ENCODE measurements at places on chromosomes 5 and 9.

- no peak for DNase-seq
Observed at GRCh38 chr5:12805165-12805698, 901.0 kb upstream of the CTNND2 start.

DNA sequence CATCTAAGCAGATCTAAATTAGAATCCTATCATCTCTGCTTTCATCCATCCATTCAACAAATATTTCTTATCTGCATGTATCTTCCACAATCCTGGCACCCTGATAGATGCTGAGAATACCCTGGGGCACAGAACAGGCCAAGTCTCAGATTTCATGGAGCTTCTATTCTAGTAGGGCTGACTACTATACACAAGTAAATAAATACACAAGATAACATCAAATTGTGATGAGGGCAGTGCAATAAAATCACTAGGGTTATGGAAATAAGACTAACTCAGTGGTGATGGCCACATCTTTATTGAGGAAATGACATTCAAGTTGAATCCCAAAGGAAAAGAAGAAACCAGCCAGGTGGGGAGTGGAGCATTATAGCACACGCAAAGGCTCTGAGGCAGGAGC, 138.4 kb upstream of the GLRA1 start:
- DNase-seq: no peak

DNA sequence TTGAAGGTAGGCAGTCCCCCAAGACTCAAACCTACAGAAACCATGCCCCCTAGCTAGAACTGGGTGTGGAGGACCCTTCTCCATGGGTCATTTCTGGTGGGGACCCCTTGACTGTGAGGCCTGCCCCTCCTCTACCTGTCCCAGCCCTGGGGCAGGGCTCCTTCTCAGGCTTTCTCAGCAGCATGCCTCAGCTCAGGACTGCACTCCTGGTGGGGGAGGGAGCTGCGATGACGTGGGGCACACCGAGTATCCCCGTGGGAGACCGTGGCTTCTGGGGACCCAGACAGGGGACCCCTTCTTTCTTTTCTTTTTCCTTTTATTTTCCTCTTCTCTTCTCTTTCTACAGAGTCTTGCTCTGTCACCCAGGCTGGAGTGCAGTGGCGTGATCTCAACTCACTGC, 27.0 kb upstream of the PITX1 start:
- no peak for DNase-seq

- no peak for DNase-seq
Observed at GRCh38 chr5:139946440-139946839, 96.7 kb downstream of the NRG2 start.

DNA sequence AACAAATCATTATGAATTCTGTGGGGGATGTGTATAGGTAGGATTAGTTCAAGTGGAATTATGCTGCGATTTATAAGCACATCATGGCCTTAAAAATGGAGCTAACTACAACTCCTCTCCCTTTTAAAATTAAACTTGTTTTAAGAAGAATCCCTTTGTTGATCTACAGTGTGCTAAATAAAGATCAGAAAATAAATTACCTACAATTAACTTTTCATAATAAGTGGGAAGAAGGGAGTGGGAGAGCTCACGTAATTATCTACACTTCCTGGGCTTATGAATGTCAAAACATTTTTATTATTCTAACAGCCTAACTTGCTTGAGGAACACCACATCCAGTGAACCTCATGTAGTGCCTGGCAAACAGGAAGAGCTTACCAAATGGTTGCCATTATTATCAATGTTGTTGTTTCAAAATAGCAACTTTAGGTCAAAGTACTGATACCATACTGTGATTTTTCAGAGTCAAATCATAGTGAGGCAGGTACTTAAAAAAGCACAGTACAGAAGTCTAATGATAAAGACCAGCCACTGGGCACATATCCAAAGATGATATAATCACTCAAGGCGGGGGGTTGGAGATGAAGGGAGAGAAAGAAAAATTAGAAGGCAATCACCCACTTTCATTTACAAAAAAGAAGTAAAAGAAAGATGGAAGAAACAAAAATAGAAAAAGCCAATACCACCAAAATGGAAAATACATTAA, 174.0 kb downstream of the RAPGEF6 start:
- DNase-seq: no peak

GRCh38 chr5:155402927-155403640, 389.5 kb downstream of the KIF4B start:
- no peak for DNase-seq

DNA sequence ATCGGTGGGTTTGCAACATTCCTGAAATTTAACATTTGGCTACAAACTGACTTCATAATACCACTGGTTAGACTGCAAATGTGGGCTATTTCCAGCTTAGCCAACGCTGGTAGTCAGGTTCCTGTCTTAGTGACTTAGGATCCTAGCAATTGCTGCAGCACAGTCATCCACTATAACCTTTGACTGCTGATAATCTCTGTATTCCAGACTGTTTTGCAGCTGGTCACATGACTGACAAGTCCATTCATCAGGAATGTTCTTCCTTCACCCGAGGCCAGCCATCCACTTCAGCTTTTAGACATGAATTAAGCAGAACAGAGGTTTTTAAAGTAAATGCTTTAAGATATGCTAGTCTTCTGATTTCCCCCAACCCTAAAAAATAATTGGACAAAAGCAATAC, 425.9 kb upstream of the MPDZ start:
- no peak for DNase-seq

DNA sequence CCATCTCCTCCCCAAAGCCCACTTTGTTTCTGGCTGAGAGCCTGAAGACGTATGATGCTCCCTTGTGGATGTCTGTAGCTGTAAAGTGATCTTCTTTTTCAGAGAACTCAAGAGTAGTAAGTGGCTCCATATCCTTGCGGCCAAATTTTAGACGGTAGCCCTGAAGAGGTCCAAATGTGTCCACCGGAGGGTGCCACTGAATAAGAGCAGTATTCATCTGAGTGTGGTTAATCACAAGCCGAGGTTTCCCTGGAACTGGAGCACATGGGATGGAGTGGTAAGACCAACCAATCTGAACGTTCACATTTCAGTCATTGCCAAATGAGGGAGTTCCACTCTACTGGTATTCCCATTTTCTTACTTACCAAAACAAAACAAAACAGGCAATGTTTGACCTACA, 686.5 kb upstream of the DMAC1 start:
- peak; percentile 50 for DNase-seq

- DNase-seq: no peak
Observed at GRCh38 chr9:31715250-31715649, 669.2 kb upstream of the ACO1 start.

- no peak for DNase-seq
Observed at GRCh38 chr9:136965771-136966484, 11.4 kb upstream of the PTGDS start.

DNA sequence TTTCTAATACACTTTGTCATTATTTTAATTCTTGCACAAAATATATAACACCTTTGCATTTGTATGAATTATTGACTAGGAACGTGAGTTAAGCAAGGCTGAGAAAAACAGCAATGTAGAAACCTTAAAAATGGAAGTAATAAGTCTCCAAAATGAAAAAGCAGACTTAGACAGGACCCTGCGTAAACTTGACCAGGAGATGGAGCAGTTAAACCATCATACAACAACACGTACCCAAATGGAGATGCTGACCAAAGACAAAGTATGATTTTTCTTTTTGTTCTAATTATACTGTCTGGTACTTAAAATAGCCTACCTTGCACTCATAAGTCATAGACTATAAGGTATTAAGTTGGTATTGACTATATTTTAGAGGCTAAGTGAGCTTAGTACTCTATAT, 34.4 kb downstream of the RAD50 start:
- no peak for DNase-seq

DNA sequence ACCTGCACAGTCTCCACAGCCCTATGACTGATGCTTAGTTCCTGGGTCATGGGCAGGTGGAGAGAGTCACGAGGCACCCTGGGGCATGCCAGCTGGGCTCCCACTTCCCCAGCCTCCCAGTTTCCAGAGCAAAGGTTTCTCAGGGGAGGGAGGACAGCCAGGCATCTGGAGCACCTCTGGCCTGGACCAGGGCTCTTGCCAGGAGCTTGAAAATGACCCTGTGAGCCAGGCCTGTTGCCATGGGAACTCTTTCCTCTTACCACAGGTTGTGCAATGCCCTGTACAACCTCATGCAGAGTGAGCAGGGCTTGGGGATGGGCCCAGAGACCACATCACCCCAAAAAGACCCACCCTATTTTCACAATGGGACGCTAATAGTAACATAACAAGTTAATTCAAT, 113.1 kb downstream of the PSD2 start:
- no peak for DNase-seq

GRCh38 chr5:126866851-126867636, 90.1 kb downstream of the LMNB1 start:
- peak; percentile 41 for DNase-seq

- DNase-seq: no peak
Observed at GRCh38 chr9:109507421-109507838, 9.3 kb upstream of the PTPN3 start.

DNA sequence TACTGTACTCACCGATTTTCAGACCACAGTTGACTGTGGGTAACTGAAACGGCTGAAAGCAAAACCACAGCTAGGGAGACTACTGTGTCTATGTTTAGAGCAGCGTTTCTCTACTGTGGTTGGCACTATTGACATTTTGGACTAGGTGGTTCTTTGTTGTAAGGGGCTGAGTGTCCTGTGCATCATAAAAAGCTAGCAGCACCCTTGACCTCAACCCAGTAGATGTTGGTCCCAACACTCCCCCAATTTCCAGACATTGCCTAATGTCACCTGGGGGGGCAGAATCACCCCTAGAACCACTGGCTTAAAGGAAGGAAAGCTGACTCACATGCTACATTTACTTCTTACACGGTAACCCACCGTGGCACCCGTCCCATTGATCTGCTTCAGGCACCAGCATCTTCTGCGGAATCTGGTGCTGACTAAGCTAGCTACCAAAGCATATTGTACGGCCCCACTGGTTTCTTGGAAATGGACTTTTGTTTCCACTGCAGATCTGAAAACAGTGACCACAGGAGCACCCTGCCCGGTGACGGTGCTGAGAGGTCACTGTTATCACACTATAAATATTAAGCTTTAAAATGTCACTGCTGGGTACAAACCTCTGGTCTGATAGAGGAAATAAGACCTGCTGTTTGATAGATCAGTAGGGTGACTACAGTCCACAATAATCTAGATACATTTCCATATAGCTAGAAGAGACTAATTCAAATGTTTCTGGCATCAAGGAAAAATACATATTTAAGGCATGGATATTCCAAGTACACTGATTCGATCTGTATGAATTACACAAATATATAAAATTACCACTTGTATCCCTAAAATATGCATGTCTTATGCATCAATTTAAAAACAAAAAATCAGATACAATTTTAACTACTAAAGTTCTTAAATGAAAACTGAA, 151.4 kb downstream of the HSD17B3 start:
- no peak for DNase-seq

DNA sequence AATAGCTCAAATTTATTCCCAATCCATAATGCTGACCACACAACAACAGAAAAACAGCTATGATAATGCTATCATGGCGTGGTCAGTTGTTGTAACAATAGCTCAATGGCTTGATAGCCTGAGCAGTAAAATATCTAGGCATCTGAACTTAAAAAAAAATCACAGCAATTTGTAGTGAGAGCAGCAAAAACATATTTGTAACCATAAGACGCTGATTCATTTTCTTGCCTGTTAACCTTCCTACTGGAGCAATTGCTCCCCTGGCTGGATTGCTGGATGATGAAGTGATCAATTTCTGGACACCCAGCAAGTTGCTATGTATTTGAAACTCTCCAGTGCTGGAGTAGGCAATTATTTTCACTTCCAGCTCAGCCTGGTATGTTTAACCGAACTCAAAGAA, 115.1 kb downstream of the PCSK1 start:
- no peak for DNase-seq
